ENCODE measurements at places on chromosomes 6 and 20. TPM values are rescaled to one million over a fixed set of nuclear protein-coding genes. Genes with fewer than 3 reads are reported as not detected.

DNA sequence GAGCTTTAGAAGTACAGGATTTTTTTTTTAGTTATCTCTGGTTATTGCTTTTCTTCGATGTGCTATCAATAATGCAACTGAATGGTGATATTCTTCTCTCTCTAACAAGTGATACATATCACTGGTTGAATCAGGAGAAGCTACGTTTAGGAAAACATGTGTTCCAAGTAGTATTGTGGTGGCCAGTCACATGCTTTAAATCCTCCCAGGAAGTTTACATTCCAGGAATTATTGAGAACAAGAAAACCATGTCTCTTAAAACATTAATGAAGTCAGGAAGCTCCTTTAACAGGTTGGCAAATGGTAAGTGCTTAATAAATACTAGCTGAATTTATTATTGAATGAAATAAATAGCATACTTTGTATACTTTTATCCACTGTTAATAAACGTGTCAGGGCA lies 371.1 kb downstream of the BCKDHB start:
- DNase-seq: no peak

GRCh38 chr6:163438940-163439335 lies 24.4 kb downstream of the QKI start:
- peak; percentile 71 for DNase-seq

- DNase-seq: no peak
Measured at GRCh38 chr20:24136659-24137246, 148.2 kb upstream of the GGTLC1 start.

ZNF335 gene
- 14.6 TPM for total RNA-seq

EEF1A2 gene
- total RNA-seq: not detected
